ENCODE measurements at places on chromosomes 5 and 9.
A peak's percentile ranks its signal among the peaks of the same experiment; 100 is the strongest.

- no peak for DNase-seq
These were observed 19.2 kb upstream of the HEXB start for GRCh38 chr5:74665816-74666215.

DNA sequence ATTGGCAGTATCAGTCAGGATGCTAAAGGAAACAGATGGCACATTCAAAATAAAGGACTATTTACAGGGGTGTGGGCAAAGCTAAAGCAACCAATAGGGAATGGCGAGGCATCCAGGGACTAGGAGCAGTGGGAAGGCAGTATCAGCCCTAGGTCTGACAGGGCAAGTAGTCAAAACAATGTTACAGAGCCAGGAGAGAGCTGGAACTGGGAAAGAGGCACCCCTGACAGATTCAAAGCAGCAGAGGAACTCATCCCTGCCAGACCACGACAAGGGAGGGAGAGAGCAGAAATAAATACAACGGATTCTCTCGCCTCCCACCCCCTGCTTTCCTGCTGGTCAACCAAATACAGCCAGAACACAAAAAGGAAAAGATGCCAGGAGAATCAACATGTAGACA is 371.5 kb downstream of the NR2F1-AS1 start:
- DNase-seq, result no peak

GRCh38 chr9:133113163-133113948 is 7.7 kb downstream of the RALGDS start:
- peak; percentile 32 for DNase-seq

- no peak for DNase-seq
These were observed 23.6 kb upstream of the CDK5RAP2 start for GRCh38 chr9:120603591-120603990.

GRCh38 chr5:146565764-146566367 is 49.9 kb upstream of the GPR151 start:
- peak; percentile 78 for DNase-seq

GRCh38 chr5:109035436-109035835 is 287.7 kb downstream of the FER start:
- no peak for DNase-seq

GRCh38 chr5:110716247-110717245 is 9.9 kb downstream of the TMEM232 start:
- DNase-seq, result no peak

- peak; percentile 94 for DNase-seq
These were observed 138.1 kb downstream of the C9orf50 start for GRCh38 chr9:129482521-129483414.

DNA sequence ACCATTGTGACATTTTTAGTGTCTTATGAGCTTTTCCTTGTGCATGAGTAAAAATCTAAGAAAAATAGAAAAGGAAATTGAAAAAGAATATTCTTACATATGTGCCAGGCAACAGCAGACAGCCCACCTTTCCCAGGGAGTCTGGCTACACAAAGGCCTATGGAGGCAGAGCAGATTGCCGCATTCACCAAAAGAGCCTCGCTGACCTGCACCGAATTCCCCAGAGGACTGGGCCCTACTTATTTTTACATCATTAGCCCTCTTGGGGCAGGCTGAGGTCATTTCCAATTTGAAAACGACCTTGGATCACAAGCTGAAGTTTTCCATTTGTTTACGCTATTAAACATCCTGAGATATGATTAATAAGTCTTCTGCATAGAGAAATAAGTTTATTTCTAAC is 66.2 kb upstream of the WDR41 start:
- no peak for DNase-seq

DNA sequence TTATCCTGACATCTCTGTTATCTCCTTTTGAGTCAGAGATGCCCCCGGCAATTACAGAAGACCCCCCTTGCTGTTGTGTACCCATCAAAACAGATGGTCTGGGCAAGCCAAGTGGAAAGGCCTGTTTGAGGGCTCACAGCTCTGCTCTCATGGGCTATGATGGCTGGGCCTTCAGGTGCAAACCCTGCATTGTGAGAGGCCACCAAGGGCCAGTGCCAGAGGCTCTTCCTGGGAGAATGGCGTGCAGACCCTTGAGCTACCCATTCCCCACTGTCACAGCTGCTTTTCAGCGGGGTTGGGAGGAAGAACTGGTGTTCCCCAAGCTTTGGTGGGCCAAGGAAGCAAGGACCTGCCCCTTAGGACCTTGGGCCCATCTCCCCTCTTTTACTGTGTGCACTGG is 174.7 kb upstream of the PPP1R26 start:
- no peak for DNase-seq

DNA sequence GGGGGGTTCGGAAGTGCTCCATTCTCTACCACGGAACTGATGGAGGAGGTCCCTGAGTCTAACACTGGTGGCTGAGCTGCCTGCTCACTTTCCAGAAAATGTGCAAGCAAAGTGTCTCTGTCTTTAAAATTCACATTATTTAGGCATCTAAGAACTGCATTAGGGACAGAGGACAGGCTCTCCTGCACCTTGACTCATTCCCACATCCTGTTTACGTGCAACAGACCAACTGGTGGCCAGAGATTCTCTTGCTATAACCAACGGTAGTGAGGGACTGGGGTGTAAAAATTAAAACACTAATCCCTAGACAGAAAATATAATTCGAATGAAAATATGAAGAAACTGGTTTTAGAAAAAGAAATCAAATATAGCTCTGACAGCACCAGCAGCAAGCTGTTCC is 320.9 kb downstream of the IRX2 start:
- no peak for DNase-seq

GRCh38 chr5:157165261-157165660 is 803 bp downstream of the GARIN3 start:
- DNase-seq, result no peak

- DNase-seq, result no peak
These were observed 18.8 kb downstream of the TICAM2 start for GRCh38 chr5:115583474-115583873.

DNA sequence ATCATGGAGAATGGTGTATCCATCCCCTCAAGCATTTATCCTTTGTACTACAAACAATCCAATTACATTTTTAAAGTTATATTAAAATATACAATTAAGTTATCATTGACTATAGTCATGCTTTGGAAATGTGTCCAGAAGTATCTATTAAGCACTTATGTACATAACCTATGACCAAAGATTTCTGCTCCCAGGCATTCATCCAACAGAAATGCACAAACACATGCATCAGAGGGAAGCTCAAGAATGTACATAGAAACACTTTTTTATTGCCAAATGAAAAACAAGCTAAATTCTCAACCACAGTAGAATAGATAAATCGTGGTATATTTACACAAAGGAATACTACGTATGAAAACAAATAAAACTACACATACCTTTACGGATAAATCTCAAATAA is 700.5 kb upstream of the ZNF608 start:
- no peak for DNase-seq

DNA sequence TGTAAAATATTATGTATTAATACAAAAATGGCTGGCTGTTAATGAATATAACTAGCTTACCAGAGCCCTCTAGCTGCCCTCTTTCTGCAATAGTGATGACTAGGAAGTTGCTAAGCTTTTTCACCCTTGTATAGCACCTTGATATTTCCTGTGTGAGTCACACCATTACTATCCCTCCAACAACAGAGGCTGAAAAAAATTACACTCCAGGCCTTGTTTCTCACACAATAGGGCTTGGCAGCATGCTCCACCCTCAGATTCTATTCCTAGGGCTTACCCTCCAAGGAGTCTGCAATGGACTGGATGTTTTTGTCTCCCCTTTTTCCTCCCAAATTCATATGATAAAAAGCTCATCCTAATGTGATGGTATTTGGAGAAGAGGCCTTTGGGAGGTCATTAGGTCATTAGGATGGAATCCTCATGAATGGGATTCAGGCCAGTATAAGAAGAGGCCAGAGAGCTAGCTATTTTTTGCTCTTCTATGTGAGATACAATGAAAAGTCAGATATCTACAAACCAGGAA is 184.6 kb upstream of the MAP1B start:
- peak; percentile 45 for DNase-seq

- DNase-seq, result no peak
These were observed 46.3 kb downstream of the NACC2 start for GRCh38 chr9:136048560-136049411.

All from stomach (tissue), 19 donors.